ENCODE measurements at places on chromosomes 3 and 15.
A peak's percentile ranks its signal among the peaks of the same experiment; 100 is the strongest.

GRCh38 chr3:26081806-26082205 lies 291.9 kb downstream of the OXSM start:
- DNase-seq: no peak

GRCh38 chr15:79373728-79374127 lies 58.4 kb upstream of the MINAR1 start:
- DNase-seq: no peak

GRCh38 chr3:61401359-61401758 lies 150.1 kb upstream of the FHIT start:
- DNase-seq: no peak

GRCh38 chr15:87731630-87732029 lies 524.9 kb downstream of the NTRK3 start:
- no peak for DNase-seq

- DNase-seq: no peak
Measured at GRCh38 chr15:70535071-70535954, 228.0 kb downstream of the UACA start.

GRCh38 chr3:152731511-152731910 lies 103.4 kb upstream of the P2RY1 start:
- no peak for DNase-seq

- no peak for DNase-seq
Measured at GRCh38 chr3:60055765-60056164, 1005.9 kb upstream of the CFAP20DC start.

- no peak for DNase-seq
Measured at GRCh38 chr3:82640254-82640653, 878.8 kb upstream of the GBE1 start.

DNA sequence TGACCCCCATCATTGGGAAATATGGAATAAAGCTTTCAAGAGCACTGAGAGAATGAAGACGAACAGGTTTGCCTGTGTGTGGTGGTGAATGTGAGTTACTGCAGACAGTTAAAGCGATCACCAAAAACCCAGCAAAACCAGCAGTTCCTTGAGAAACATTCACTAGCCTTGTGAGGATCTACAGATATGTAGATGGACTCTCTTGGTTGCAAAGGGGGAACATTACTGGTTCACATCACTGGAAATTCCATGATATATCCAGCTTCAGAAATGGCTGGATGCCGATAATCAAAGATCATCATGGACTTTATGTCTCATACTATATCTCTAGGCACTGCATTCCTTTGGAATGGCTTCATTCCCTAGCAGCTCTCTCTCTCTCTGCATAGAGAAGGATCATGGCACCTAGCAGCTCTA lies 10.2 kb upstream of the HERC1 start:
- DNase-seq: no peak

DNA sequence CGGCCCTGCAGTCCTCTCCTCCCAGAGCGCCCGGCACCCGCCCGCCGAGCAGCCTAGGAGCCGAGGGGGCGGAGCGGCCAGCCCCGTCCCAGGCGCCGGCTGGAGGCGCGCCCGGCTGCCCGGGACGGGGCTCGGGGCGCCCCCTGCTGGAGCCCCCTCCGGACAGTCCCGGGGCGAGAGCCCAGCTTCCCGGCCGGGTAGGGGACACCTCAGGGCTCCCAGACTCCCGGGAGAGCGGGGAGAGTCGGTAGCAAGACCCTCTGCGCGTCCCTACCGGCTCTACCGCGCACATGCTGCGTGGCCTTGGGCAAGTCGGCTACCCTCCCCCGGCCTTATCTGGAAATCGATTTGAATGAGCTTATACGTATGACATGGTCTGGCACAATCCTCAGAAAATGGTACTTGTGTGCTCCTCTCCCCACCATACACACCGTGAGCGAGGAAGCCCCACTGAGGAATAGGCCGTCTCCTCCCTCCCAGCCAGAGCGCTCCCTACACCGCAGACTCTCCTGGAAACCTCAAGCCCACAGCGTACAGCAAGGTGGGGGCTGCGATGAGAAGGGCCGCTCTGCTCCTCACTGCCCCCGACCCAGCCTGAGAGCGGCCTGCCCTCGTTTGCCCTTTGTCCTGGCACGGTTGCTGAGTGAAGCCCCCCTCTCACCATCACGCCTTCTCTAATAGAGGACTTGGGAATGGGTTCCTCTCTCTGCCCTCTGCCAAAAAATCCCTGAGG lies at the start of gene DAPK2:
DAPK2 (minus strand) TSS at position 65 of the 733 bp plus-strand sequence. CDS start 6,224 bp downstream, outside the sequence.
- peak; percentile 65 for DNase-seq

DNA sequence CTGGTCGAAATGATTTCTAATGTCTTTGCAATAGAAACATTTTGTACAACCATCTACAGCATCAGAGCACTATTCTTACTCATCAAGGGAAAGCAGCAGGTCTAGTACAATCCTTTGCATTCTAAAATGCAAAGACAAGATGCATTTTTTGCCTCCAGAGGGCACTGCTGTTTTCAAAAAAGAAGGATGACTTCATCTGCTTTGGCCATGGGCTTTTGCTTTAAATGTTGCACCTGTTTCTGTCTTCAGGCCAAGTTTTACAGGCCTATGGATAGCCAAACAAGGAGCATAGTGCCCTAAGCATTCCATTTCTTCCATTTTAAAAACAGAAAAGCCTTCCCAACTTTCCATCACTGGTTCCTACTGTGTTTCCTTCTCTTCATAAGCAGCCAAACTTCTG lies 3.4 kb downstream of the PARP9 start:
- DNase-seq: peak; percentile 8

All from stimulated activated CD8-positive, alpha-beta memory T cell treated with anti-CD3 and anti-CD28 coated beads, Interleukin-2, amount 100 ng/mL, for 48 hours (primary cell).